ENCODE measurements at places on chromosomes 13 and 19. TPM values are rescaled to one million over a fixed set of nuclear protein-coding genes. Genes with fewer than 3 reads are reported as not detected.
A peak's percentile ranks its signal among the peaks of the same experiment; 100 is the strongest.

The MAMSTR gene
- total RNA-seq, result 0.22 TPM

DNA sequence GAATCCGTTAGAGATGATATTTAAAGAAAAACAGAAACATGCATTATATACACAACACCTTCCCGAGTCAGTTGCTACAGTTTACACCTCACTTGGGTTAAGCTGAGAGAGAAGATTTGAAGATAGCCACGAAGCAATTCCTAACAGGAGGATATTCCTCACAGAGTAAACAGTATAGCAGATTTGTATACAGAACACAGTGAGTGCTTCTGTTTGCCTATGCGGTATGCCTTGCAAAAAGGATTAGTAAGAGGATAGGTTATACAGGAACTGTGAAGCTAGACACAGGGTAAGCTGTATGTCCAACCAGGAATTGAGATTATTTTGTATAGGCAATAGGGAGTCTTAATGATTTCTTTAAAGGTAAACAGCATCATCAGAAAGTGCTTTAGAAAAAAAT lies 471.8 kb downstream of the LIG4 start:
- DNase-seq, result no peak
- H3K27ac ChIP-seq, result no peak overlapping the region
- no peaks in the 10 kb centered on the region for H3K36me3 ChIP-seq

- H3K4me3 ChIP-seq, result no peak overlapping the region
- H3K27ac ChIP-seq, result no peak overlapping the region
- DNase-seq, result no peak
- H3K27me3 ChIP-seq, result no peaks in the 10 kb centered on the region
These were observed 621.6 kb downstream of the GPC6 start for GRCh38 chr13:93848247-93848646.

GRCh38 chr19:17358395-17358794 lies 18.7 kb downstream of the PLVAP start:
- peak; percentile 93 for DNase-seq
- H3K36me3 ChIP-seq, result peaks cover 6% of the 10 kb centered on the region
- H3K4me3 ChIP-seq, result no peak overlapping the region
- peak overlapping the region; percentile 43 for H3K27ac ChIP-seq
- no peaks in the 10 kb centered on the region for H3K27me3 ChIP-seq
- H3K4me1 ChIP-seq, result peaks cover 18% of the 10 kb centered on the region

The SCN1B gene
- 0.19 TPM for total RNA-seq

DNA sequence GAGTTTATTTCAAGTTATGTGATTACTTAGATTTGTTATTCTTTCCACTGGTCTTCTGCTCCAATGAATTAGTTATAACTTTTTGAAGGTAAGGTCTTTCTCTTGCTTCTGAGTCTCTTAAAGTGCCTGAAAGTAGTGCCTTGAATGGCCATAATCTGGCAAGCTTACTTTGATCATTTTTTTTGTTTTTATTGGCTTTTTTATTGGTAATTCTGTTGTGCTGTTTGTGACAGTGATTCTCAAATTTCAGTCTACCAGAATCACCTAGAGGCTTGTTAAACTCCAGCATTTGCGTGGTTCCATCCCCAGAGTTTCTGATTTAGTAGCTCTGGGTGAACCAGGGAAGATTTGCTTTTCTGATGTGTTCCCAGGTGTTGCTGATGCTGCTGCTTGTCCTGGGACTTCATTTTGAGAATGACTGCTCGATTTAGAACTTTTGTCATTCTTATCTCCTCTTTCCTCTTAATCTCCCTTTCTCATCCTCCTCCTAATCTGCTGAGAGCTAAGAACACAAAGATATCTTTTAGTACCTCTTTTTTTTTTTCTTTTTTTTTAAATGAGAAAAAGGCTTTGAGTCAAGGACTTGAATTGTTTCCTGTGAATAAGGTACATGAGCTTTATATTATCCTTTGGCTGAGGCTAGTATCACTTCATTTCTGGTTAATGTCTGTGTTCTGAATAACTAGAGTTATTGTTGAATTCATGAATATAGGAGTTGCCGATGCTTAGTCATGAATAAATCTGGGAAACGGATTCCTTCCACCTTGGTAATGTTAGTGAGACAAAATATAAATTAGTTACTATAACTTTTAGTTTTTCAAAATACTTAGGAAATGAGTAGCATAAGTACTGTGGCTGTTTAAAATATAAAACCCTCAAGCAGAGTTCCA lies 91.4 kb downstream of the PAN3 start:
- DNase-seq, result no peak
- no peaks in the 10 kb centered on the region for H3K27me3 ChIP-seq
- no peak overlapping the region for H3K4me3 ChIP-seq
- no peak overlapping the region for H3K27ac ChIP-seq

The CCNA1 gene
- total RNA-seq, result 36.5 TPM

The ZNF813 gene
- total RNA-seq, result 2.0 TPM

The LYPD3 gene
- total RNA-seq, result 3.1 TPM

The GAPDHS gene
- not detected for total RNA-seq

- no peak overlapping the region for H3K4me3 ChIP-seq
- no peaks in the 10 kb centered on the region for H3K27me3 ChIP-seq
- no peak overlapping the region for H3K27ac ChIP-seq
- no peaks in the 10 kb centered on the region for H3K4me1 ChIP-seq
- DNase-seq, result no peak
These were observed 4.9 kb upstream of the SGCG start for GRCh38 chr13:23175920-23176319.

DNA sequence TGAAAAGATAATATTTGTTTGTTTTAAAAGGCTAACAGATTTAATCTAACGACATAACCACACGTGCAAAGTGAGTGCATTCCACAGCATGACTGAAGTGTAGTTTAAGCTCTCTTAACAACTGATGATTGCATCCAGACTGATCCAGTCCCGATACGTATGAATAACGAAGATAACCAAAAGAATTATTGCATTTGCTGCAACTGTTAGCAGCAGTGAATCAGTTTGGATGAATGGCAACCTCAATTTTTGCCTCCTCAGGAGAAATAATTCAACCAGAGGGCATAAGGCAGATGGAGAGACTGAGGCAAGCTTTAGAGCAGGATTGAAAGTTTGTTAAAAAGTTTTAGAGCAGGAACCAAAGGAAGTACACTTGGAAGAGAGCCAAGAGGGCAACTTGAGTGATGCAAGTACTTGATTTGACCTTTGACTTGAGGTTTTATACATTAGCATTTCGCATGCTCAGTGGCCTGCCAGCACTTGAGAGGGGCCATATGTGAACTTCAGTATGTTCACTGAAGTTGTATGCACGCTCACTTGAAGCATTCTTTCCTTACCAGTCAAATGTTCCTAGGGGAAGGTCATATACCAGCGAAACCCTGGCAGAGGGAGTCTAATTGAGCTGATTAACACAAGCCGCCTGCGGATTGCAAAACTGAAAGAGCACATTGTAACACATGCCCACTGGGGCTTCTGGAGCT lies 835.0 kb upstream of the PCDH20 start:
- H3K27ac ChIP-seq, result no peak overlapping the region
- DNase-seq, result no peak
- no peaks in the 10 kb centered on the region for H3K36me3 ChIP-seq
- no peaks in the 10 kb centered on the region for H3K27me3 ChIP-seq
- no peak overlapping the region for H3K4me3 ChIP-seq
- no peaks in the 10 kb centered on the region for H3K4me1 ChIP-seq

GRCh38 chr13:36430247-36431203 lies 1.8 kb upstream of the CCNA1 start:
- DNase-seq, result no peak
- H3K27me3 ChIP-seq, result no peaks in the 10 kb centered on the region
- no peaks in the 10 kb centered on the region for H3K36me3 ChIP-seq
- no peak overlapping the region for H3K27ac ChIP-seq
- peaks cover 18% of the 10 kb centered on the region for H3K4me1 ChIP-seq

The C19orf33 gene
- 343 TPM for total RNA-seq

The TTC9B gene
- not detected for total RNA-seq

The SPACA4 gene
- not detected for total RNA-seq

GRCh38 chr19:2618611-2619010 lies 83.9 kb downstream of the GNG7 start:
- peak; percentile 89 for DNase-seq
- no peaks in the 10 kb centered on the region for H3K27me3 ChIP-seq
- peaks cover 18% of the 10 kb centered on the region for H3K4me1 ChIP-seq
- peak overlapping the region; percentile 3 for H3K4me3 ChIP-seq

GRCh38 chr19:37706052-37706605 lies 13.4 kb downstream of the ZNF607 start:
- DNase-seq, result no peak
- no peak overlapping the region for H3K27ac ChIP-seq
- H3K27me3 ChIP-seq, result no peaks in the 10 kb centered on the region
- H3K36me3 ChIP-seq, result peaks cover 50% of the 10 kb centered on the region

GRCh38 chr19:6499052-6499790 lies 2.9 kb downstream of the TUBB4A start:
- no peaks in the 10 kb centered on the region for H3K36me3 ChIP-seq
- H3K27me3 ChIP-seq, result peaks cover 12% of the 10 kb centered on the region
- no peak overlapping the region for H3K4me3 ChIP-seq
- no peak for DNase-seq
- no peaks in the 10 kb centered on the region for H3K4me1 ChIP-seq
- H3K27ac ChIP-seq, result no peak overlapping the region

GRCh38 chr19:44942067-44942571 lies at the start of gene APOC4:
APOC4 (plus strand) TSS chr19:44942237; CDS start chr19:44942278, 41 bp downstream.
- no peaks in the 10 kb centered on the region for H3K27me3 ChIP-seq
- no peaks in the 10 kb centered on the region for H3K36me3 ChIP-seq
- DNase-seq, result no peak
